Mesothelial cell of epicardium (in vitro differentiated cells): ENCODE measurements at places on chromosomes 5 and 9. TPM values are rescaled to one million over a fixed set of nuclear protein-coding genes. Genes with fewer than 3 reads are reported as not detected.

- H3K36me3 ChIP-seq: peaks cover 3% of the 10 kb centered on the region
- H3K4me3 ChIP-seq: peak overlapping the region; percentile 58
- no peak overlapping the region for H3K27ac ChIP-seq
- DNase-seq: no peak
- peaks cover 14% of the 10 kb centered on the region for H3K4me1 ChIP-seq
These were observed 961 bp downstream of the DPP7 start for GRCh38 chr9:137113385-137114159.

GRCh38 chr5:111144352-111144930, 52.3 kb downstream of the WDR36 start:
- no peaks in the 10 kb centered on the region for H3K4me1 ChIP-seq
- H3K36me3 ChIP-seq: no peaks in the 10 kb centered on the region
- H3K27me3 ChIP-seq: no peaks in the 10 kb centered on the region
- no peak overlapping the region for H3K27ac ChIP-seq
- no peak for DNase-seq
- no peak overlapping the region for H3K4me3 ChIP-seq

GRCh38 chr9:22529426-22530199, 83.0 kb downstream of the DMRTA1 start:
- H3K27ac ChIP-seq: no peak overlapping the region
- H3K27me3 ChIP-seq: peaks cover 2% of the 10 kb centered on the region
- DNase-seq: no peak
- H3K4me1 ChIP-seq: no peaks in the 10 kb centered on the region
- no peaks in the 10 kb centered on the region for H3K36me3 ChIP-seq

DNA sequence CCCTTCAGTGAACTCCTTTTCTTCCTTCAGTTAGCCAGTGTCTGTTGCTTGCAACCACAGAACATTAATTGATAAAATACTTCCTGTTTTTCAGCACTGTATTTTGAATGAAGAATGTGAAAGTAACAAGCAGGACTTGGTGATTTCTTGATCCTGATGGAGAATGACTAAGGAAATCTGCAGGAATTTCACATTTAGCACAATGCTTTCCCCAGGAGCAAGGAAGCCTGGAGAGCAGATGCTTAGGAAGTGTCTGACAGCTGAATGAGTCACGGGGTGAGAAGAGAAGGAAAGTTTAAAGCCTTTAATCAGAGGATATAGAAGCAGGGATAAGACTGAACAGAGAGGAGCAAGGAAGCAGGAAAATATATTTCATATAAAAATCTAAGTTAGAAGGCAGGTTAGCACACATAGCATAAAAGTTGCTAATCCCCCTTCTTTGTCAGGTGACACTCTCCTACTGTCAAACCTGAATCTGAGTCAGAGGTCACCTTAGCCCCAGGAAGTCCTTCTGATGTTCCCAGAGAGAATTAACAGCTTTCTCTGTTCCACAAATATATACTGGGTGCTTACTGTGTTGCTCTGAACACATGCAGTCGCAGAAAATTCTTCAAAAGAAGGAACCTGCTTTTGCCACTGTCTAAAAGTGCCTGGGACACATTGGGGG, 59.7 kb downstream of the GNA14 start:
- H3K4me3 ChIP-seq: no peak overlapping the region
- no peak for DNase-seq
- no peaks in the 10 kb centered on the region for H3K36me3 ChIP-seq
- peaks cover 10% of the 10 kb centered on the region for H3K4me1 ChIP-seq
- peak overlapping the region; percentile 28 for H3K27ac ChIP-seq
- peaks cover 3% of the 10 kb centered on the region for H3K27me3 ChIP-seq

DNA sequence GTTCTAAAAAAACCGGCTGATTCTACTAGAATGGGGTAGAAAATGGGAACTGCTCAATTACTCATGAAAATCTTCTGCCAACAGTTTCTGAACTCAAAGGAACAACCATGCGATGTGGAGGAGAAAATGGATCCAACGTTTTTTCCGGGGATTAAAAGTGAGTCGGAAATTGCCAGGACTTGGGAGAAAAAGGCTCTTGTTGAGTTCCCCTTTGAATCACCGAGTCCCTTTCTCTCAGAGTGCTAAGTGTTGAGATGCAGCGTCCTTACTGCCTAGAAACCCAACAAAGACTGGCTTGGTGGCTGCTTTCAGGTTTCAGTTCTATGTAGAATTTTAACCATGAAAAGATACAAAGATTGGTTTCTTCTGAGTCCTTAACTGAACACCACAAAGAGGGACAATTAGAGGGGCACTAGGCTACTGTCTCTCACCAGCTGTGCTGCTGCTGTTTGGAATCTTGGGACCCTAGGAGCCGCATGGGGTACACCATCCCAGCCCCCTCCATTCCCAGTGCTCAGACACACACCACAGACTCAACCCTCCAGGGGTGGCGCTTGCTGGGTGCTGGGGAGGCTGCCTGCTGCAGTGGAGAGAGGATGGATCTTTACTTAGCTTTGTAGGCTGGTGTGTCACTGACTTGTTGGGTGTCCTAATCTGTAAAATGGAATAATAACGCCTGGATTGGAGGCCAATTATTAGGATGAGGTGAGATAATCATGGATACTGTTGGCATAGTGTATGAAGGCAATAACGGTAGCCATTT, 21.5 kb upstream of the NEUROG1 start:
- DNase-seq: no peak
- H3K4me1 ChIP-seq: peaks cover 11% of the 10 kb centered on the region
- H3K4me3 ChIP-seq: no peak overlapping the region
- H3K36me3 ChIP-seq: no peaks in the 10 kb centered on the region
- H3K27me3 ChIP-seq: peaks cover 24% of the 10 kb centered on the region

DNA sequence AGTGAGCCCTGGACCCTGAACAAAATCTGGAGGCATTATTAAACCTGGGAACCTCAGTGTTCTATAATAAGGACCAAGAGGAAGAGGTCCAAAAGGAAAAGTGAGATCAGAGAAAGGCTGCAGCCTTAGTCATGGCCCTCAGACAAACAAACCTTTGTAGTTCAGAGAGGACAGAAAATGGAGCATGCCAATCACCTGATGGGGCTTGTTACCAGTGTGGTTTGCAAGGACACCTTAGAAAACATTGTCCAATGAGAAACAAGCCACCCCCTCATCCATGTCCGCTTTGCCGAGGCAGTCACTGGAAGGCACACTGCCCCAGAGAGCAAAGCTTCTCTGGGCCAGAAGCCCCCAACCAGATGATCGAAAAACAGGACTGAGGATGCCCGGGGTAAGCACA, 254.8 kb downstream of the CDH10 start:
- H3K4me3 ChIP-seq: no peak overlapping the region
- no peaks in the 10 kb centered on the region for H3K36me3 ChIP-seq
- H3K27ac ChIP-seq: no peak overlapping the region
- no peak for DNase-seq
- H3K27me3 ChIP-seq: no peaks in the 10 kb centered on the region
- no peaks in the 10 kb centered on the region for H3K4me1 ChIP-seq

- no peak overlapping the region for H3K4me3 ChIP-seq
- H3K36me3 ChIP-seq: no peaks in the 10 kb centered on the region
- H3K27ac ChIP-seq: no peak overlapping the region
- no peaks in the 10 kb centered on the region for H3K27me3 ChIP-seq
- no peak for DNase-seq
These were observed 90.2 kb upstream of the FAM174A start for GRCh38 chr5:100444961-100445360.

GRCh38 chr9:38422555-38423260, 1.5 kb downstream of the IGFBPL1 start:
- peaks cover 74% of the 10 kb centered on the region for H3K27me3 ChIP-seq
- no peak for DNase-seq

DNA sequence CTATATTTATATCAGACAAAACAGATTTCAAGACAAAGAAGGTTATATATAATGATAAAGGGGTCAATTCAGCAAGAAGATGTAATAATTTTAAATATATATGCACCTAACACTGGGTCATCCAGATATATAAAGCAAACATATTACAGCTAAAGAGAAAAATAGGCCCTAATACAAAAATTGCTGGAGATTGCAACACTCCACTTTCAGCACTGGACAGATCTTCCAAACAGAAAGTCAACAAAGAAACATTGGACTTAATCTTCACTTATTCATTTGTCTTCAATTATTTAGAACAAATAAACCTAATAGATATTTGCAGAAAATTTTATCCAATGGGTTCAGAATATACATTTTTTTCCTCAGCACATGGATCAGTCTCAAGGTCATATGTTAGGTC, 45.8 kb downstream of the MEIKIN start:
- H3K27me3 ChIP-seq: no peaks in the 10 kb centered on the region
- H3K4me3 ChIP-seq: no peak overlapping the region
- no peaks in the 10 kb centered on the region for H3K36me3 ChIP-seq
- H3K4me1 ChIP-seq: no peaks in the 10 kb centered on the region
- DNase-seq: no peak

DNA sequence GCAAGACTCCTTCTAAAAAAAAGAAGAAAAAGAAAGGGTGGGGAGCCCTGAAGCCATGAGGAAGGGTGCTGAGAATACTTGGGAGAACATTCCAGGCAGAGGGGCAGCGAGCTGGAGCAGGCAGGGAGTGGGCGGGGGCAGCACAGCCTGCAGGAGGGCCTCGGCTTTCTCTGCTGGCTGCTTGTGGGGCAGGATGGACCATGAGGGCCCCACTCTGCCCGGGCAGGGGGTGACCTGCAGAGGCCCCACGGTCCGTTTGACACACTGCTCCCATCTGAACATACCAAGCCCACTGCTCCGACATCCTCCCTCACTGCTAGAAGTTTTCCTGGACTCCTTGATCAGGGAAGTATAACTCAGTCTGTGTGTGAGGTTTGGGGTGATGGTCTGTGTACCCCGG, 11.7 kb upstream of the NUP214 start:
- no peaks in the 10 kb centered on the region for H3K36me3 ChIP-seq
- no peak overlapping the region for H3K4me3 ChIP-seq
- H3K4me1 ChIP-seq: no peaks in the 10 kb centered on the region
- DNase-seq: no peak
- no peaks in the 10 kb centered on the region for H3K27me3 ChIP-seq

DNA sequence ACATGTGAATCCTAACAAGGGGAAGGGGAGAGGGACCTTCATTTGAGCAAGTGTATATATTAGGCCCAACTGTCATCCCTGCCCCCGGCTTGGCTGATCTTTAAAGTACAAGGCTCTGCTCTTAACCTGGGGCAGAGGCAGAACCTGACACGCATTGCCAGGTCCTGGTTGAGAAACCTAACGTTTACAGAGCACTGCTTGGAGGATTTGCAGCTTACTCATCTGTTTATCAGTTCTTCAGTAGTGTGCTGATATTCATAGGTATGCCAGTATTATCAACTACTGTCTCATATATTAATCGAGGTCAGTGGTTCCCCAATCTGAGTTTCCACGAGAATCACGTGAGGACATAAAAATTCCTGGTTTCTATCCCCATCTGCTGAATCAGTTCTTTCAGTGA, 50.4 kb downstream of the ACO1 start:
- peaks cover 27% of the 10 kb centered on the region for H3K36me3 ChIP-seq
- H3K4me1 ChIP-seq: no peaks in the 10 kb centered on the region
- H3K4me3 ChIP-seq: no peak overlapping the region
- no peak overlapping the region for H3K27ac ChIP-seq
- DNase-seq: no peak

DNA sequence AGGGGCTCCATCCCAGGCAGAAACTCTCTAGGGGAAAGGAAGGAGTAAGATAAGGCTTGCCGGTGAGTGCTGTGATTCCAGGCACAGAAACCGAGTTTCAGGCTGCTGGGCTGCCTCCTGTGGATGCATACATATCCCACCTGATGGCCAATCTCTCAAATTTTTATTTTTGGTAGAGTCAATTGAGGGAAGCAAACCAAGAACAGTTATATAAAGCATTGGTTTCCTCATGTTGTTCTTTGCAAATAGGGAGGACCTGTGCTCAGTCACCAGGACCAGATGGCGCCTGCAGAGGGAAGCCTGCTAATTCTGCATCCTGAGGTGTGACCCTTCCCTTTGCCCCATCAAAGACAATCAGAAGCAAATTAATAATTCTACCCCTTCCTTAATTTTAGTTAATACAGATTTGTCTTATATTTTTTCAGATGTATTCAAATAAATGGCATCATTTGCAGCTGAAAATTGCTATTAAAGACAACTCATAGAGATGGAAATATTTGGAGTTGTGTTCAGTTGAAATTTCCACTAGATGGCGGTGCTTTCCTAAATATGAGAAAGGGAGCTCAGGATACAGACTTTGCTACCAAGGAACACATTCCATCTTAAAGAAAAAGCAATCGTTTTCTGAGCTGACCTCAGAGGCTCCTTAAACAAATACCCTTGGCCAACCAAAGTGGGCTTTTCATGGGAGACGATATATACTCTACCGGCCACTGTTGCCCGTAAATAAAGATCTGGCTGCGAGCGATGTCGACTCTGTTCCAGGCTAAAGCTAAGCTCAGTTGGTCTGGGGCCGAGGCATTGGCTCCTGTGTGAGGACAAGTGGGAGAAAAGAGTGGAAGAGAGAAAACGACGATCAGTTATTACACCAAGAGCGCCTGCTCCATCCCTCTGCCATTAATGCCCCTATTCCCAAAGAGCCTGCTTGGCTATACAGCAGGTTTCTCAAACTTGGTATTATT, 225.7 kb upstream of the KLF9 start:
- no peak overlapping the region for H3K27ac ChIP-seq
- peaks cover 10% of the 10 kb centered on the region for H3K27me3 ChIP-seq
- H3K4me3 ChIP-seq: peak overlapping the region; percentile 33
- H3K4me1 ChIP-seq: peaks cover 9% of the 10 kb centered on the region
- no peak for DNase-seq

DNA sequence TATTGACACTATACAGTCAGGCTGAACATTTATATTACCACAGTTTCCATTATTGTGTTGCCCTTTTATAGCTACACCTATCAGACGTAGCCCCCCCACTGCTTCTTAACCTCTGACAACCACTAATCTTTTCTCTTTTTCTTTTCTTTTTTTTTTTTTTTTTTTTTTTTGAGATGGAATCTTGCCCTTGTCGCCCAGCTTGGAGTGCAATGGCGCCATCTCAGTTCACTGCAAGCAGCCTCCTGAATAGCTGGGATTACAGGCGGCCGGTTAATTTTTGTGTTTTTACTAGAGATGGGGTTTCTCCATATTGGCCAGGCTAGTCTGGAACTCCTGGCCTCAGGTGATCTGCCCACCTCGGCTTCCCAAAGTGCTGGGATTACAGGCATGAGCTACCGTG, 75.4 kb downstream of the UHRF2 start:
- no peaks in the 10 kb centered on the region for H3K27me3 ChIP-seq
- H3K27ac ChIP-seq: no peak overlapping the region
- H3K4me1 ChIP-seq: no peaks in the 10 kb centered on the region
- no peak overlapping the region for H3K4me3 ChIP-seq

KIAA1958 gene
- 26.9 to 28.3 TPM (median 26.9 TPM) in 3 replicates for total RNA-seq

PCDHA5 gene
- 3.6 to 3.7 TPM (median 3.6 TPM) in 3 replicates for total RNA-seq

SLIT3 gene
- 64.1 to 65.1 TPM (median 64.3 TPM) in 3 replicates for total RNA-seq

DPYSL3 gene
- total RNA-seq: 161 to 169 TPM (median 165 TPM) in 3 replicates

SPINK6 gene
- not detected in 3 replicates for total RNA-seq

NR5A1 gene
- 0.25 TPM in 1 of 3 replicates, not detected in the others for total RNA-seq

CNOT6 gene
- 50.4 to 54.4 TPM (median 53.7 TPM) in 3 replicates for total RNA-seq
